ENCODE measurements at places on chromosomes 16 and 17.

- no peak for DNase-seq
Observed at GRCh38 chr17:36074365-36074764, 10.3 kb downstream of the CCL18 start.

- DNase-seq, result peak; percentile 95
Observed at GRCh38 chr17:57954397-57955182, 622 bp downstream of the CUEDC1 start.

- DNase-seq, result no peak
Observed at GRCh38 chr17:43224146-43224705, 4.2 kb downstream of the CCDC200 start.

GRCh38 chr17:68784431-68784830 lies 170.8 kb downstream of the ABCA8 start:
- no peak for DNase-seq

DNA sequence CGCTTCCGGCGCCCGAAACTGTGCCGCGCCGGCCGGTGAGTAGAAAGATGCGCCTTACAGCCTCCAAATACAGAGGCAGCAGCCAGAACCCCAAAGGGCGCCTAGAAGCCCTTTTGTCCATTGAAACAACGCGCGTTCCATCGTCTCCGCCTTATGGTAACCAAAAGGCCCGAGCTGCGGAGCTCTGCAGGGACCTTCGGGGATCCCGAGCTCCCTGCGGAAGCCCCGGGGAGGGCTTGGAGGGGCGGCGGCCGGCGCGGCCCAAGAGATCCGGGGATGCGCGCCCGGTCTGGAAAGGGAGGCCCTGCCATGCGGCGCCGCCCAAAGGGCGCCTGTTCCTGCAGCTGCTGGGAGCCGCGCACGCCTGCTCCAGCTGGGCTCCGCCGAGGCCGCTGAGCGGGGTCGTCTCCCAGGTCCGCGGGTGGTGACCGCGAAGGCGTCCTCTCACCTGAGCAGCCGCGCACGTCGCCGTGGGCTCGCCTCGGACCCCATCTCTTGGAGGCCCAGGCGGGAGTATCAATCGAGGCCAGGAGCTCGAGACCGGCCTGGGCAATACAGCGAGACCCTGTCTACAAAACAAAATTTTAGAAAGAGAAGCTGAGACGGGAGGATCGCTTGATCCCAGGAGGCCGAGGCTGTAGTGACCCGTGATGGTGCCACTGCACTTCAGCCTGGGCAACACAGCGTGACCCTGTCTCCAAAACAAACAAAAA lies 742 bp upstream of the FBXO31 start:
- DNase-seq, result no peak

DNA sequence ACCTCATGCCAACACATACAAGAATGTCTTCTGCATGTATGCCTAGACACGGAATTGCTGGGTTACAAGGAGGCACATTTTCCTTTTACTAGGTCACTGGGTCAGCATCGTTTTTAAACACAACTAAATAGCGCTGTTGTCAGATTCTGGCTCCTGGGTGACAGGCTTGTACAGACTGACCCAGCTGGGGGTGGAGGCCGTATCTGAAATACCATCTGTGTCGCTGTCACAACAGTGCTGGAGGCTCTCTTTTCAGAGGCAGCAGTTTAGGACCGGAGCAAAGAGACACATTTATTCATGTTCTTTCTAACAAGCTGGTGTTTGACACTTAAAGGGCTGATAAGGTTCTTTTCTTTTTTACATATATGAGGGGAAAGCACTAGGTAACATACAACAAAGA lies 403.0 kb upstream of the ASIC2 start:
- DNase-seq, result no peak

DNA sequence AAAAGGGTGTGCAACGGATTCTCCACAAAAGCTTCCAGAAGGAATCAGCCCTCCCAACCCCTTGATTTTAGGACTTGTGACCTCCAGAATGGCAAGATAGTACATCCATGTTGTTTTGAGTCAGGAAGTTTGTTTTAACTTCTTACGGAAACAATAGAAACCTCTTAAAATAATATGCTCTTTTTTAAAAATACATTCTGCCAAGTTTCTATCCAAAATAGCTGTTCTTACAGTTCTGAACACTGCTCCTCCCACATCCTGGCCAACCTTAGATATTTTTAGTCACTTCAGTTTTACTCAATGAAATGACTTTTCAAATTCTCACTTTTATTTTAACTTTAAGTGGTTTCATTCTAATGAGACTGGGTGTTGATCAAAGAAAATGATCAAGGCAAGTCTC lies 156.4 kb downstream of the ZNF18 start:
- no peak for DNase-seq

DNA sequence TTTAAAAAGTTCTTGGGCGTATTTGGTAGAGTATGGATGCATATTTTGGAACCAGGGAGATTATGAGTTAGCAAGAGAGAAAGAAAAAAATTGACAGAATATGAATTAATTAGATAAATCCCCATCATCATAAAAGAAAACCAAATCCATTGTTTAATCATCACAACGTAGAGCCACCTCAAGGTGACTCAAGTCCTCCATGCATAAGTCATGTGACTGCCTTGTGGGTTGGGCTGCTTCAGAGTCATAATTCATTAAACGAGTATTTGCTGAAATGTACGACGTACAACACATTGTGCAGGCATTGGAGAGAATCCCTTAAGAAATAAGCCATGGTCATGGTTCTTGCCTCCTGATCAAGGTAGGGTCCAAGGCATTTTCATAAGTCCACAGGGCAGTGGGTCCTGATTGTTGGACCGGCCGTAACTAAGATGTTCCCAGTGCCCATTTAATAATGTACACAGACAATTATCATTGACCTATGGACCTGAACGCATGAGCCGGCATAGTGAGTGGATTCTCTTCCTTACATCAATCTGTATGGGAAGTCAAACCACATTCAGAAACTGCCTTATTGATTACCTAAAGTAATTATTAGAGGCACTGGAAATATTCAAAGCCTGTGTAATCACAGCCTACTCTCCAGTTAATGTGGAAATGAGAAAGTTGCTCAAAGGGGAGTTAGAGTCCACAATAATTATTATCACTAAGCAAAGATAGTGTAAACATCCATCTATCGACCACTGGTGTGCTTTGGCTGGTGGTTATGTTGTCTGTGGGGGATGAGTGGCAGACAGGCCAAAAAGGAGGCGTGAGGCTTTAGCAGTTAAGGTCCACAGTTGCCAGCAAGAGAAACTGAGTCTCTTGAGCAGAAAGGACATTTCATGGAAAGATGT lies 165.4 kb downstream of the PITPNC1 start:
- DNase-seq, result no peak

- no peak for DNase-seq
Observed at GRCh38 chr17:35068249-35068648, 4.7 kb upstream of the RFFL start.

DNA sequence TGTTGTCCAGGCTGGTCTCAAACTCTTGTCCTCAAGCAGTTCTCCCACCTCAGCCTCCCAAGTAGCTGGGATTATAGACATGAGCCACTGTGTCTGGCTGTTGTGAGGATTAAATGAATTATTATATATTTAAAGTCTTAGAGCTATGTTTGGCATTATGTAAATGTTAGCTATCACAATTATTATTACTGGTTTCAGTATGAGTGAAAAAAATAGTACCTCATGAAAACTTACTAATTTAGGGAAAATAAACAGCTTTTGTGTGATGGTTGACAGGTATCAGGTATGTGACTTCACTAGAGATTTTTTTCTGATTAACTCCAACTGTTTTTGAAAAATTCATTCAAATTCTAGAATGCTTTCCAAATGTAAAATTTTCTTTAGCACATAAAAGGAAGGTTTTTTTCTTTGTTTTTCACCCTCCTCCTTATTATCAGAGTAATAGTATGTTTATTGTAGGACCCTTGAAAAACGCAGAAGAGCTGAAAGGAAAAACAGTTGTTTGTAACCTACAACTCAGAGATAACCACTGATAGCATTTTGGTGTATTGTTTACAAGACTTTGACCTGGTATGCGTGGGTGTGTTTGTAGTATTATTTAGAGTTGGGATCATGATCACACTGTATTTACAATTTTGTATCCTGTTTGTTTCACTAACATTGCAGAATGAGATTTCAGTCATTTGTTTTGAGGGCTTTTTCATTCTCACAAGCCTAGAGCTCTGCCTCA lies 13.2 kb downstream of the NLK start:
- DNase-seq, result no peak

- DNase-seq, result peak; percentile 13
Observed at GRCh38 chr16:22638393-22639206, 127.9 kb downstream of the NPIPB5 start.

- DNase-seq, result no peak
Observed at GRCh38 chr16:7393680-7394079, 61.0 kb downstream of the RBFOX1 start.

DNA sequence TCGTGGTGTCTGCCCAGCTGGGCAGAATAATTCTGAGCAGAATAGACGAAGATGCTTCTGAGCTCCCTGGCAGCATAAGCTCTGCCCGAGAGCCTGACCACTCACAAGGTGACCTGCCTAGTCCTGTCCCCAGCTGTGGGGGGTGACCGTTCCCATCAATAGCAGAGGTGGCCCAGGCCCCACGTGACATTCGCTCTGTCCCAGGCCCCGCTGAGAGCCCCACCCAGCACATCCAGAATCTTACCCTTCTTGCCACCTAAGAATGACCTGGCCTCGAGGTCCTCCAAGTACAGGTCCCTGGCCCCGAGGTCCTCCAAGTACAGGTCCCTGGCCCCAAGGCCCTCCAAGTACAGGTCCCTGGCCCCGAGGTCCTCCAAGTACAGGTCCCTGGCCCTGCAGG lies 695 bp upstream of the TMEM204 start:
- no peak for DNase-seq

DNA sequence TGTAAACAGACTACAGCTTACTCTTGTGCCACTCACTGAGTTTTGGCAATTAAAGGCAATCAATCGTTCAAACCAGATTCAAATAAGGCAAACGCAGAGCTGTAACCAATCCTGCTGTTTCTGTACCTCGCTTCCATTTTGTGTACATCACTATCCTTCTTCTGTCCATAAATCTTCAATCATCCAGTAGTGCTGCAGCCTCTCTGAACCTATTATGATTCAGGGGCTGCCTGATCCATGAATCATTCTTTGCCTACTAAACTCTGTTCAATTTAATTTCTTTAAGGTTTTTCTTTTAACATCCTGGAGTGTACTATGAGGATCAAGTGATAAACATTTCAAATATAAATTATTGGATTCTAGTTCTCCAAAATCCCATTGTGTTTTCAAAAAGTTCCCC lies 93.9 kb downstream of the CEP112 start:
- DNase-seq, result peak; percentile 30

All from fibroblast of skin of scalp (primary cell).